ENCODE measurements at places on chromosomes 3 and 15.

DNA sequence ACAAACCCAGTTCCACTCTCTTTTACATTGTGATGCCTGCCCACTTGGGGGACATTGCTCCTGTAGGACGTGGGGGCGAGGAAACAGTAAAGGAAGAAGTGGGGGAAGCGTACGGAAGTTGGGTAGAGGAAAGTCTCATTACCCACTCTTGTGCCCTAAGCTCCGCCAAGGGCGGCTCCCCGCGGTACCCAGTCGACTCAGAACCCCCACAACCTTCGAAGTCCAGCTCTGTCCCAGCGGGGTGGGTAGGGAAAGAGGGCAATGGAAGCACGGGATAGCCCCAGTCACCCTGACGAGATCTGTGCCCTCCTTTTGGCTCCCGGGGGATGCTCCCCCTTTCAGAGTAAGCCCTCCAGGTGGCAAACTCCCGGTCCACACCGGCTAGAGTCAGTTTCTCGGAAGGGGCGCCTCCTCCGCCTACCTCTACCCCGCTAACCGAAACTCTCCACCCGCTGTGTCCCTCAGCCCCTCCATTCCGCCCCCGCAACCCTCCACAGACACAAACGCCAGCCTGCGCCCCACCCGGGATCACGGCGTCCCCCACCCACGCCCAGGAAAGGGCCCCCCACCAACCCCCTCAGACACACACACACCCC is 527 bp downstream of the CSNK1G1 start:
- peak; percentile 43 for DNase-seq

GRCh38 chr3:87260270-87260669 is 16.1 kb downstream of the POU1F1 start:
- DNase-seq: peak; percentile 2

- no peak for DNase-seq
Measured at GRCh38 chr3:134276086-134276485, 25.4 kb upstream of the RYK start.

- DNase-seq: no peak
Measured at GRCh38 chr3:38561746-38562466, 65.8 kb downstream of the EXOG start.

DNA sequence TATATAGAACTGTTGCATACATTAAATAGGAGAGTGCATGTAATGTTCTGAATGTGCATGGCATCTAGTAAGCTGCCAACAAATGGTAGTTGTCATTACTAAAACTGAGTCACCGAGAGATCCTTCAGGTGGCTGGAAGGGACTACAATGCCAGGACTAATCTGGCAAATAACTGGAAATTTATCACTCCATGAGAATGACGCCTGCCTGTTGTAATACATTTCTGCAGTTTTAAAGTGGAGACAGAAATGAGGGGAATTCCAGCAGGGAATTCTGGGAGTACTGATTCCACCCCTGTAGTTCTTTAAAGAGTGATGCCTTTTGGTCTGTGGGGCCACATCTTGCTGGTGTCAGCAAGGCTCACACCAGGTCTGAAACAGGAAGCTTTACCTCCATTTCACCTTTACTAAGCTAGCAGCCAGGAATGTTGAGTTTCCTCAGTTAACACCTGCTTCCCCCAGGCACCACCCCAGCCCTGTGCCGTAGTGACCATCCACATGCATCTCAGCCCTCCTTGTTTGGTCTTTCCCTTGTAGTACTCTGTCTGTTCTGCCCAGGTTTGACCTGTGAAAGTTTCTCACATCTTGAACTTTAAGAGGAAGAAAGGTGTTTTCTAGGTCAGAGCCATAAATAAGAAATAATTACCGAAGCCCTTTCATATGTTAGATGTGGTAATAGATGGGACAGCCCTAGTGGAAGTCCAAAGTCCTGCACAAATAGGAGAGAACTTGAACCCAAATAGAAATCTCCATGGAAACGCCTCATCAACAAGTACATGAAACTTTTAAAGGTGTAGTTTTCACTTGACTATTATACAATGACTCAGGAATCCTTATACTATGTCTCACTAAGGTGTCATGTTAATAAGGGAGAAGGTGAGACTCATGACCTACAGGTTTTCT is 56.7 kb upstream of the LMOD3 start:
- no peak for DNase-seq

- DNase-seq: no peak
Measured at GRCh38 chr15:65583701-65584100, 27.2 kb downstream of the INTS14 start.

GRCh38 chr15:75181780-75182179 is 19.9 kb upstream of the C15orf39 start:
- DNase-seq: no peak

DNA sequence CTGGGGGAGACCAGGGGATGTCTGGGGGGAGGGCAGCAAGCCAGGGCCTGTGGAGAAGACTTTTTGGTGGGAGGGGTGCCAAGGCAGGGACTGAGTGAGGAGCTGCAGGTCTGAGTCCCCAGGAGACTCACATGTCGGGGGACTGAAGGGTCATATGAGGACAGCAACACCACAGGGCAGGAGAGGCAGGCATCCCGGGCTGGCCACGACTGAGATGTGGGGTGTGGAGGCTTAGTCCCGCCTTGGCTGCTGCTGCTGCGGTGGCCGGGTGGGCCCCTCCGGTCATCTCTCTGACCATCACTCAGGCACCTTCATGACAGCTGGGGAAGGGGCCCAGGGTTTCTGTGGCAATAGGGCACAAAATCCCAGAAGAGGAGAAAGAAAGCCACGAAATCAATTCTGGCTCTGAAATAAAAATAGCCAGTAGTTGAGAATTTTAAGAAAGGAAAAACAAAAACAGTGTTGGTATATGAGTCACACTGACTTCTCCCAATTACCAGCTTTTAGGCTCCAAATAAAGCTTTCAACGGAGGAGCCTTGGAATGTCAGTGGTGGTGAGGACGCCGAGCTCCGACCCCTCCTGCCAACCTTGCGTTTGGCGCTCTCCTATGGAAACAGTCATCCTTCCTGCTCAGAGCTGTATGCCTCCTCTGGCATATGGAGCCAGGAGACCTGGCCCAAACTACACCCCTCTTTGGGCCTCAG is 52.9 kb upstream of the ITGA11 start:
- DNase-seq: no peak

DNA sequence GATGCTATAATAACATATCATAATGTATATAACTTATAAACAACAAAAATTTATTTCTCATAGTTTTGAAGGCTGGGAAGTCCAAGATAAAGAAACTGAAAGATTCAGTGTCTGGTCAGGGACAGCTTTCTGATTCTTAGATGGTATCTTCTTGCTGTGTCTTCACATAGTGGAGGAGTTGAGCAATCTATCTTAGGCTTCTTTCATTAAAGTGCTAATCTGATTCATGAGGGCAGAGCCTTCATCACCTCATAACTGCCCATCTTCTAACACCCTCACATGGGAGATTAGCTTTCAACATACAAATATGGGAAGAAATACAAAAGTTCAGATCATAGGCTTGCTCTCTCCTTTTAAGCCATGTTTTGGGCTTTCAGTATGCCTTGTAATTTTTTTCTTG is 774.8 kb upstream of the EPHA6 start:
- DNase-seq: no peak

- no peak for DNase-seq
Measured at GRCh38 chr3:139652561-139652960, 25.2 kb downstream of the NMNAT3 start.

- no peak for DNase-seq
Measured at GRCh38 chr3:42264399-42265058, 1.5 kb downstream of the CCK start.

GRCh38 chr3:99837715-99838114 is 20.1 kb downstream of the CMSS1 start:
- no peak for DNase-seq

GRCh38 chr3:73101881-73102280 is 40.4 kb downstream of the EBLN2 start:
- no peak for DNase-seq

DNA sequence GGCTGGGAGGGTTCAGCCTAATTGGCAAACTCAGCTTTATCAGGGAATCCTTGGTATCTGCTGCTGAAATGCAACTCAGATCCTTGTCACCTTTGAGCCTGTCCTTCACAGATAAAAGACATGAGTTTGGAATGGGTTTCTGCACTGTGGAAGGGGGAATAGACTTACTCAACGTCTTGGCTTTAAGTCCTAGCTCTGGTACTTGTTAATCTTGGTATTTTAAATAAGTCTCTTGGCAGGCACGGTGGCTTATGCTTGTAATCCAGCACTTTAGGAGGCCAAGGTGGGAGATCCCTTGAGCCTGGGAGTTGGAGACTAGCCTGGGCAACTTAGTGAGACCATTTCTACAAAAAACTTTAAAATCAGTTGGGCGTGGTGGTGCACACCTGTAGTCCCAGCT is 55.1 kb upstream of the ATOSA start:
- no peak for DNase-seq

GRCh38 chr15:38691377-38691776 is 126.8 kb upstream of the RASGRP1 start:
- no peak for DNase-seq

GRCh38 chr3:66633402-66634381 is 132.9 kb upstream of the LRIG1 start:
- no peak for DNase-seq

DNA sequence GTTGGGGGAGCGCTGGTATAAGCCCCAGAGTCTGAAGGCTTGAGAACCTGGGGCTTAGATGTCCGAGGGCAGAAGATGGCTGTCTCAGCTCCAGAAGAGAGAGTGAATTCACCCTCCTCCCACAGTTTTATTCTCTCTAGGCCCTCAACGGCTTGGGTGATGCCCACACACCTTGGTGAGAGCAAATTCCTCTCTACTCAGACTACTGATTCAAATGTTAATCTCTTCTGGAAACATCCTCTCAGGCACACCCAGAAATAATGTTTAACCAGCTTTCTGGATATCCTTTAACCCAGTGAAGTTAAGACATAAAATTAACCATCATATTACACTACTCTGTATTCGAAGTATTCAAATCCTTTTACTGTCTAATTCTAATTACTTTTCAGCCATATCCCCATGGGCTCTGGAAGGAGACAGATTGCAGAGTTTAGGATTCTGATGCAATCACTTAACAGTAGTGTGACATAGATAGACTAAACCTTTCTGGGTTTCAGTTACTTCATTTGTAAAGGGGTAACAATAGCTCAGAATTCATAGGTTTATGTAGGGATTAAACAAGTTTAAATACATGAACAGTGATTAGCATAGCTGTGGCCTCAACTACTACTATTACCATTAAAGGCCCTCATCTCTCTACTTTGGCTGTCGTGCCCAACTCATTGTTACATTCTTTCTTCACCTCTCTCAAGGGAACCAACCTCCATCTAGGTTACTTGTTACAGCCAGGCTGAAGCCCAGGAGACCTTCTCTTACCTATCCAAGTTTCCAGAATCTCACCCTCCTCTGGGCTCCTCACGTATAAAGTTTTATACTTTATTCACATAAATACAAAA is 25.7 kb upstream of the ANO10 start:
- DNase-seq: no peak

DNA sequence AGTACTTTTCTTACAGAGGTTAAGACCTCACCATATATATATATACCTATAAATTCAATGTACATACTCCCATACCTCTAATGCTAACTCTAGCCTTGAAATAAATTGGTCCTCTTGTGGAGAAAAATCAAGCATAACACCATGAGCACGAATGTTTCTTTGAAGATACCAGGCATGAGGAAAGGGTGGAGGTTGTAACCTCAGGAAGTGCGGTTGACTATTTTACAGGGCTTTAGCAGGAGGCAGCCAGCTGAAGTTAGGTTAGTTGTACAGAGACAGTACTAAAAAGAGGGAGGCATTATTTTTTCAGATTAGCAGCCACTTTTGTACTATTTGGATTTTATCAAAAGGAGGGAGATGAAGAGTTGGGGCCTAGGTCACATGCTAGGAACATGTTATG is 767.0 kb downstream of the OTOL1 start:
- no peak for DNase-seq

DNA sequence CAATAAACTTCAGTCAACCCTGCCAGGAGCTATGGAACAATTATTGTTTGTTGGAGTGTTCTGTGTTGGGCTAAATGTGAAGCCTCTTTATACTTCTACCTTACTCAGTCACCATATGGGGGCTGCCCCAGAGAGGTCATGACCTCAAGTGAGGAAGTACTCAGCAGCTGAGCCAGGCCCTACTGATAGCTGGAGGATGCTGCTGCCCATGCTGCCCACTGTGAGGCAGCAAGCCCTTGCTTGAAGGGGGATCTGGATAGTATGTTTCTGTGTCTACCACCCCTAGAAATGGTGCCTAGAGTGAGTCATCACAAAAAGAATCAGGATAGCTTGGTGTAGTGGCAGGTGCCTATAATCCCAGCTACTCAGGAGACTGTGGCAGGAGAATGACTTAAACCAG is 4.5 kb upstream of the RPL24 start:
- no peak for DNase-seq

DNA sequence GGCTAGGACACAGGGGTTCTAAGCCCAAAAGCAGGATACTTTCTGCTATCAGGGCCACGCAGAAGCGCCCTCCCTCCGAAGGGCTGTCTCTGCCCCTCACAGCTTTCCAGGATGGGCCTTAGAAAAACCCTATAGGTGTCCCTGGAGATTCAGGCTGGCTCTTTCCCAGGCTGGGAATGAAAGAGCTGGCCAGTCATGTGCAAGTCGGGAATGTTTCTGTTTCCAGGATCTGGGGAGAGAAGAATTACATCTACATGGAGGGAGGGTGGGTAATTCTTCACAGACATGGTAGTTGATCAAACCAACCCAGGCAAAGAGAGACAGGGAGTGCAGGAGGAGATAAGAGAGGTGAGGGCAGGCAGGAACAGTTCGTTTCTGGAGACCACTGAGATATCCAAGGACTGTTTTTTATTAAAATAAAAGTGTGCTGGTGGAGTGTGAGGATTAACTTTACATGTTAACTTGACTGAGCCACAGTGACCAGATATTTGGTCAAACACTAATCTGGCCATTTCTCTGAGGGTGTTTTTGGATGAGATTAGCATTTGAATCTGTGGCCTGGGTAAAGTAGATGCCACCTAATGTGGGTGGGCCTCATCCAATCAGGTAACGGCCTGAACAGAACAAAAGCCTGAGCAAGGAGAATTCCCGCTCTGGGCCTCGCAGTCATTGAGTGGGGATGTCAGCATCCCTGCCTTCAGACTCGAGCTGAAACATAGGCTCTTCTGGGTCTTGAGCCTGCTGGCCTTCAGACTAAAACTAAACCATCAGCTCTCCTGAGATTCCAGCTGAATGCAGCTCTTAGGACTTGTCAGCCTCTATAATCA is 15.3 kb downstream of the NUP210 start:
- DNase-seq: no peak

- peak; percentile 74 for DNase-seq
Measured at GRCh38 chr3:175965036-175965435, 1105.9 kb downstream of the NAALADL2 start.

GRCh38 chr15:61080221-61081026 is 148.7 kb downstream of the RORA start:
- DNase-seq: no peak

- no peak for DNase-seq
Measured at GRCh38 chr15:94387442-94387841, 156.1 kb downstream of the MCTP2 start.

- DNase-seq: no peak
Measured at GRCh38 chr15:59550530-59550929, 61.1 kb upstream of the GCNT3 start.

DNA sequence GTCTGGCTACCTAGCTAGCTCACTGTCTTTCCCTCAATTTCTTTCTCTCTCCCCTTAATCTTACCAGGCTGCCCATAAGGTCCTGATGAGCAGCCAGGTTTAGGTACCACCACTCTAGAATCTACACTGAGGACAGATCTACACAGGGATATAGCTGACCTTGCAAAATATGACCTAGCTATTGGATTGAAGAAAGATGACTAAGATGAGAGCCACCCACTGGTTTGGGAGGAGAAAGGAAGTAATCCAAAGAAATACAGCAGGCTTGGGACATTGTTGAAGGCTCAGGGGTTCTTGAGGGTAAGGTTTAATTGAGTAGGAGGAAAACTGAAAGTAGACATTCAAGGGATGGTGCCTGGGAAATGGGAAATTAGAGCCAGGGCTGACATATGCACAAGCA is 142.0 kb upstream of the TMC3 start:
- DNase-seq: no peak
